ENCODE measurements at places on chromosomes 4 and X. TPM values are rescaled to one million over a fixed set of nuclear protein-coding genes. Genes with fewer than 3 reads are reported as not detected.

The CXCL11 gene
- total RNA-seq: not detected

The AADAT gene
- 14.5 TPM for total RNA-seq

The PLXNA3 gene
- total RNA-seq: 7.1 TPM

The MAGEA2 gene
- total RNA-seq: not detected

The ZNF280C gene
- total RNA-seq: 34.2 TPM

The MAGED4B gene
- total RNA-seq: 3.3 TPM

The DRP2 gene
- 0.35 TPM for total RNA-seq

The KCNE5 gene
- total RNA-seq: 0.32 TPM

The RBMXL3 gene
- not detected for total RNA-seq

The TMSB15C gene
- total RNA-seq: 6.0 TPM

The LRRC66 gene
- 0.12 TPM for total RNA-seq

The ENAM gene
- not detected for total RNA-seq

The WDR1 gene
- total RNA-seq: 95.8 TPM

The PAGE5 gene
- not detected for total RNA-seq

The SPACA5 gene
- total RNA-seq: not detected

Data from NCI-H460 (cell line).